ENCODE measurements at places on chromosomes 5 and 9.

- DNase-seq: no peak
These were observed 2.0 kb downstream of the CTNNA1 start for GRCh38 chr5:138755084-138755748.

DNA sequence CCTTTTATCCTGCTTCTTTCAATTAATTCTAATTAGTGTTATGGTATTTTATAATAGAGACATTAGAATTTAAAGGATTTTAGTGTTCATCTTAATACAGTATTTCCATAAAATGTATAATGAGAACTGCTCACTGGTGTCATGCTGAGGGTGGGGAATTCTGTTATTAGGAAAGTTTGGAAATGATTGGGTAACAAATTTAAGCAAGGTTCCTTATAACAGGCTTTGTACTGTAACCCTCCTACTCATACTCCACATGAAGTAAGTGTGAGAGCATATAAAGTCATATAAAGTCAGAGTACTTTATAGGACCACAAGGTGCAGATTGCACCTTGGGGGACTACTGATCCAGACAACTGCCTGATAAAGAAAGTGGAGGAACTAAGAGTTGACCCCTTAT is 42.2 kb downstream of the SV2C start:
- no peak for DNase-seq

DNA sequence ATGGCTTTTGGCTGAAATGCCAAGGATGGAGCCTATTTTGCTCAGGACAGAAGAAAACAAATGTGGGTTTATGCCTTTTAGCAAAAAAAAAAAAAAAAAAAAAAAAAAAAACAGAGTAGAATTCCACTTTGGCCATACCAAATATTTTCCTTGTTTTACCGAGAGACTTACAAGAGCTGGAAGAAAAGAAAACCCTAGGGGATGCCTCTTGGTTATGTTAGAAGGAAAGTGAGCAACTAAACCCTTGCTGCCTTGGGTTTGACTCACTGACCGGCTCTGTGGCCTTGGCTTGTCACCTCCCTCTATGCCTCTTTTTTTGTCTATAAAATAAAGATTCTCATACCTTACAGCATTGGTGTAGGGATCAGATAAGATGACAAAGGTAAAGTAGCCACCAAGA is 69.6 kb upstream of the ABCA1 start:
- no peak for DNase-seq

DNA sequence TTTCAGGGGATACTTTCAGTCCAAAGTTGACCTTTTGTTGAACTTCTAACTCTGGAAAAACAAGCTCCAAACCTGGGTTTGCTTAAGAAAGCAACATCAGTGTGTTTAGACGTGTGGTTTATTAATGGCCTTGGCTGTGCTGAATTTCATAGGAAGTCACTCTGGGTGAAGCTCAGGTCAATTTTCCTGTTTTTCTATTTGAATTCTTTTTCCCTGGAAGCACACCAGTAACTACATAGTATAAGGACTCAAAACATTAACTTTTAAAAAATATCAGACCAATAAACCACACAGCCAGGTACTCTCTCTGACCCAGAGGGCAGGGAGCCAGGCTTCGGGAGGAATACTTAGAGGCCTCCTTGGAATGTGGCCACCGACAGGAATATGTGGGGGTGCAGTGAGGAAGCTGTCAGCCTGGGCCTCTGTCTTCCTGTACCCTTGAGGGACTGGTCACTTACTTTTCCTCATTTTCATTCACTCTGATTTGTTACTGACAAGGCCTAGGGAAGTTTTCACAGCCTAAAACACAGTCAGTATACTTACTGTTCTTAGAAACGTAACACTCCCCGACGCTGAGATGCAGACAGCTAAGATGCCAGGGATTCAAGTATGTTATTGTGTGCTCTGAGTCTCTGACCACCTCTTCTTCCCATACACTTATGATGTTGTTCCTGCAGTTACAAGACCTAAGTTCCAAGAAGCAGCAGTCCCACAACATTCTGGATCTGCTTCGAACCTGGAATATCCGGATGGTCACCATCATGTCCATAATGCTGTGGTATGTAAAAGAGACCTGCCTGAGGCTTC is 18.9 kb downstream of the SLC22A5 start:
- DNase-seq: no peak

DNA sequence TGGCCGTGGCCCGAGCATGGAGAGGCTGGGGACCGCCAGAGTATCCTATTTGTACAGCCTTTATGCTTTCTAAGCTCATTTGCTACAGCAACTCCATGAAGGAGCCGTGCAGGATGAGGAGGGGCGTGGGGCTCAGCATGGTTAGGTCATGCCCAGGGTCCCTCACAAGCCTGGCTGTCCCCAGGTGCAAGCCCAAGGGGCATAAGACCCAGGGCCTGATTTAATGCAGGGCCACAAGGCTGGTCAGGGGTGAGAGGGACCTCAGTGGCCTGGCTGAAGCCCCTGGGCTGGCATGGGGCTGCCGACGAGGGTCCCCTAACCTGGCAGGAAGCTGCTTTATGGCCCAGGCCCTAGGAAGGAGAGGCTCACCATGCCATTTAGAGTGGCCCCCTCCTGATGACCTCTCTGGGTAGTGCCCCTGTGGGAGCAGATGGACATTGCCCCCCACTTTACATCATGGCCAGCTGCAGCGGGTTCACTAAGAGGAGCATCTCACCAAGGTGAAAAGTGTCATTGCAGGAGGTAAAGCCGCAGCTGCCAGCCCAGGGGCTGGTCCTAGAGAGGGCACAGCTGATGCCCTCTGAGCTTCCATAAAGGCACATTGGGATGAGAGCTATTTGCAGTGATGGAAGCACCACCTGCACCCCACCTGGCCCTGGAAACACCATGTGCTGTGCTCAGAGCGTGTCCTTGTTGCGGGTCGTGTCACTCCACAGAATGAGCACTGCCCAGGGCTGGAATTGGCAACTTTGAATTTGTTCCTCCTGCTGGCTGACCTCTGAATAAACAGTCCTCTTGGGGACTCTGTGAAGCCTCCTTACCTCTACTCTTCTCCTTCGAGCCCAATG is 58.9 kb downstream of the ZNF618 start:
- no peak for DNase-seq

DNA sequence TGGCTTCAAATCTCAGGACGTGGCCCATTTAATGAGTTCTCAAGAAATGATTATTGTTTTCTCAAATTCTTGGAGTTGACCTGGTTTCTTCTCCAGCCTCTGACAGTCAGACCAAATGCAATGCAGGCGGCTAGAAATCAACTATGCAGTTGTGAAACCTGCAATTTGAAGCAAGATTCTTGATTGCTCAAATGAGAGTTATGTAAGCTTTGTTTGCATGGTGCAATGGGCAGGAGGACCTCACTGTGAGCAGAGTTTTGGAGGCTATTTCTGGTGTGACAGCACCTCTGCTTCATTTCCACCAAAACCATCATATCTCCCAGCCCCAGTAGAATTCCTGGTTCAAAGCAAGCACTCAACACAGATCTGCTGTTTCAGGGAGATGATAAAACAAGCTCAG is 500.0 kb upstream of the KLF4 start:
- peak; percentile 10 for DNase-seq

DNA sequence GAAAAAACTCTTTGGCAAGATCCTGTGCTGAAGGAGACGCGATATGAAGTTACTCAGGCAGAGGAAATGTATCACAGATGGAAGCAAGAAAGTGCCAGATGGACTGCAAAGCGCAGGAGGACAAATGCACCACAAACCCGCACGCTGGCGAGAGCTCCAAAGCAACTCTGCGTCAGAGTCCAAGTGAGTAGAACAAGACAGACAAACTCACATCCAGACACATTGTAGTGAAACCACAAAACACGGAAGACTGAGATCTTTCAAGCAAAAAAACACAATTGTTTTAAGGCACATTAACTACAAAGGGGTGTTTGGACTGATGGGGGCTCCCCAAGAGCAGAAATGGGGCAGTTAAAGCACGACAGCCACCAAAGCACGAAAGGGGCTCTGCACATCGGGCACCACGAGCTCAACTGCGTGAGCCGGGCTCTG is 39.2 kb upstream of the NKD2 start:
- no peak for DNase-seq

DNA sequence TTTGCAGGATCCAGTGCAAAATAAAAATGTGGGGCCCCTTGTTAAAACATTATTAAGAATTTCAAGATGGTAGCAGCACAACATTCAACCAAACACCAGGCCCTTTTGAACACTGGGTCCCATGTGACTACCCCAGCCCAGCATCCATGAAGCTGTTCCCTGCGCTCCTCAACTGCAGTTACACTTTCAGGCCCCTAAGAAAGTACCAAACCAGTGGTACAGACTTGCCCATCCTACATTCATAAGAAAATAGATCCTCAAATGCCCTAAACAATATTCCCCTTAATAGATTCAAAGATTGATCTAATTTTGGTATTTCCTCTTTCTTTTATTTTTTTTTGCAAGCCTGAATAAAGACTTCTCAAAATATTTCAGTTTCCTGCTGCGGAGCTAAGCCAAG is 201.7 kb downstream of the EFNA5 start:
- DNase-seq: no peak

DNA sequence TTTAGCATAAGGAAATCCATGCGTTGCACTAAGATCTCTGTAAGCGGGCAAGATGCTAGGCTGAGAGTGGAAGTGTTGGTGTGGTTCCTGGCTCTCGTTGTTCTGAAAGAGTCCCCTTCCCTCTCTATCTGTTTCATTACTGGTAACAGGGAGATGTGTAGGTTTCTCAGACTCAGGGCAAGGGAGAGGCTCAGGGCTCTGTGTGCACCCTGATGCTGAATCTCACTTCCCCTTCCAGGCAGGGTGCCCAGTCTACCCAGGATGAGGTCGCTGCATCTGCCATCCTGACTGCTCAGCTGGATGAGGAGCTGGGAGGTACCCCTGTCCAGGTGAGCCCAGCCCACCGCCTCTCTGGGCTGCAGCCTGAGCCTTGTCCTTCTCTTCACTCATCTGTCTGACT is 45.7 kb downstream of the STOM start:
- DNase-seq: no peak

DNA sequence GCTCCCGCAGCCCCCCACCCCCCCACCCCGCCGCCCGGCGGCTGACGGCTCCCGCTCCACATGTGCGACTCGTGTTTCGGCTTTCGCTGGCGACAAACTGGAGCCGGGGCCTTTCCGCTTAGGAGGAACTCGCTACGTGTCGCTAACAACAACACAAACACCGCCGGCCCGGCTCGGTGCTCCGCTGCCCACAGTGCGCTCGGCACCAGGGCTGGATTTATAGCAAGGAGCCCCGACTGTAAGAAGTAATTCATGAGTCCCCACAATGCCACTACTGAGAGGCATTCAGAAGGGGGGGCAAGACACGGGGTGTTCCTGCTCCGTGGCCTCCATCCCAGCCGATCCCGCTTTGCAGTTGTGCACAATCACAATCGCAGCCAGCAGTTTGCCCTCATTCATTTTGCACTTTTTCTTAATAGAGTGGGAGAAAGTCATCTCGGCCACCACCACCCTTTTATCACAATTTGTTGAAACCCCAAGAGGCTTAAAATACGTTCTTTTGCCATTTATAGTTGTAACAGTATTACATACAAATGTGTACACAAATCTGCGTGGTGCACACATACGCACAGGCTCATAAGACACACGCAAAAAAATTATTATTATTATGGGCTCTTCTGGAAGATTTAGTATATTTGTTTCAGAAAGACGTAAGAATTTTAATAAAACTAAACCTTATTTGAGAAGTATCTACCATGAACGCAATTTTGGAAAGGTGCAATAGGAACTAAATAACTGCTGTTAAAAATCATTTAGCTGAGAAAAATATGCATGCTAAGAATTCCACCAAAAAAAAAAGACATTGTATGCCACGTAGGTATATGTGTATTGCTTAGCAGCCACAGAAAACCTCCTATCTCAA is 48.1 kb downstream of the EBF1 start:
- no peak for DNase-seq

- DNase-seq: no peak
These were observed 10.3 kb downstream of the GOLPH3 start for GRCh38 chr5:32163785-32164184.

- no peak for DNase-seq
These were observed 204.3 kb downstream of the DMRTA1 start for GRCh38 chr9:22650946-22651345.

GRCh38 chr5:39093352-39093751 is 19.2 kb upstream of the RICTOR start:
- no peak for DNase-seq

GRCh38 chr5:142961440-142962173 is 191.4 kb downstream of the ARHGAP26 start:
- no peak for DNase-seq

- no peak for DNase-seq
These were observed 9.4 kb upstream of the EFNA5 start for GRCh38 chr5:107680099-107680498.

DNA sequence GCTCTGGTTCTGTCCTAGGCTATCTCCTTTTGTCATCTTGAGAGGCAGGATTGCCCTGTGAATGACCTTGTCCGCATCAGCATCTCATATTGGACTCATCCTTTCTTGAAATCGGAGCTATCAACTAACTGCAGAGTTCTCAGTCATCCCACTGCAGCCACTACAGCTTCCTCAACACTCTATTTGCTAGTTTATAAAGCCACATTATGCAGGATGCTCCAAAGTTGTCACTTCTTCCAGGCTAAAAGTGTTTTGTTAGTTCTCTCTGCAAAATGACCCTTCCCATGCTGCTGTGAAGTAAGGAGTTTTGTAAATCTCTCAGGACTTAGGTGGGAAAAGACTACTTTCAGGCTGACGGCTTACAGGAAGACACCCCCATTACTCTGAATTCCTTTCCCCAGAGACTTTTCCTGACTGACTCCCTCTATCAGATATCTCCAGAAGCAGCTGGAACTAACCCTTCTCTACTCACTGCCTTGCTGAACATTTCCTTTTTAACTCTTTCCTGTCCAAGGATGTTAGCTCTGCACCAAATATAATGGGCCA is 257.6 kb downstream of the NFIB start:
- no peak for DNase-seq

DNA sequence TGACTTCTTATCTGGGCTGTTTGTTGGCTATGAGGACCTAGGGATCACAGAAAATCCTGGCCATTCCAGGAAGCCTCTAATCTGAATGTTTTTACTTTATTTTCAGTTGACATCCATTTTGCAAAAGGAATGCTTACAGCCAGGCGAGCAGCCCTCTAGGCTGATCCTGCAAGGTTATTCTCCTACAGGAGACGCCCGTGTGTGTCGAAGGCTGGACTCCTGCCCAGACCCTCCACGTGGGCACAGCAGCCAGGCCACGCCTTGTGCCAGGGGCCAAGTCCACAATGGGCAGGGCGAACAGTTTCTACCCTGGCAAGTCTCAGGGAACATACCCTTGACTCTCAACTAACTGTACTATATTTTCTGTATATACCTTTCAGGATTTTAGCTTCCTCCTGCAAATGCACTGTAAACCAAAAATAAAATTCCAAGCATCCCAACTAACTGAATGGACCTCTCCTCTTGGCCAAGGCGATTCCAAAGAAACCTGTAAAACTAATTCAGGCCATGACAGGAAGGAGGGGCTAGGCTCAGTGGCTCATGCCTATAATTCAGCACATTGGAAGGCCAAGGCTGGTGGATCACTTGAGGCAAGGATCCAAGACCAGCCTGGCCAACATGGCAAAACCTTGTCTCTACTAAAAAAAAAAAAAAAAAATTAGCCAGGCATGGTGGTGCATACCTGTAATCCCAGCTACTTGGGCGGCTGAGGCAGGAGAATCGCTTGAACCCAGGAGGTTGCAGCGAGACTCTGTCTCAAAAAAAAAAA is 5.7 kb downstream of the CMBL start:
- no peak for DNase-seq
